Activated CD4-positive, alpha-beta memory T cell treated with anti-CD3 and anti-CD28 coated beads, Interleukin-2, amount 10 ng/mL, durations not matched to agents 7 days and 5 days (primary cell): ENCODE measurements at places on chromosomes 1 and 21.

DNA sequence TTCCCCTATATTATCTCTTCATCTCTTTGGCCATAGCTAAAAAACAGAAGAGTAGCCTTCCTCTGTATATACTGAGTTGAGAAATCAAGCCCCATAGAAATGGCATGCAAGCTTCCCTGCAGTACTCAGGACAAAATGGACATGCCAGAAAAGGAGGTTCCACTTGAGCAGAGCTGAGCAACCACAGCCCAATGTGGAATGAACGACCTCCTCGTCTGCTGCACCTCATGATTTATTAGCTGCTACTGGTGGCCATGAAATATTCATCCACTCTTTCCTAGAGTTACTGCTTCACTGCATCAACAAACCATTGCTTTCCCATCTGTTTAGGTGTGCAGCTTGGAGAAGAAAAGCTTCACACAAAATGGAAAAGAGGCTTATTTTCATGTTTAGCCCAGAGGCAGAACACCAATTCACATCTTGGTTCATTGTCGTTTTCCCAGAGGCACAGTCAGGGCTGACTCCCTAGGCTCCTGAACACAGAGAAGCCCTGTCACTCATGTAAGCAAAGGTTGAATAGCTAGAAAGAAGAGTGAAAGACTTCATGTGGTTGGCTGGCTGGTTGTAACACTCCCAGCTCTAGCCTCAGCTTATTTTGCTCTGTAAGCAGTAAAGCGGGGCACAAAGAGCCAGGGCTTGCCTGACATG is 148.0 kb downstream of the TSEN15 start:
- DNase-seq: no peak

GRCh38 chr1:219140303-219140877 is 33.3 kb upstream of the LYPLAL1 start:
- DNase-seq: no peak

DNA sequence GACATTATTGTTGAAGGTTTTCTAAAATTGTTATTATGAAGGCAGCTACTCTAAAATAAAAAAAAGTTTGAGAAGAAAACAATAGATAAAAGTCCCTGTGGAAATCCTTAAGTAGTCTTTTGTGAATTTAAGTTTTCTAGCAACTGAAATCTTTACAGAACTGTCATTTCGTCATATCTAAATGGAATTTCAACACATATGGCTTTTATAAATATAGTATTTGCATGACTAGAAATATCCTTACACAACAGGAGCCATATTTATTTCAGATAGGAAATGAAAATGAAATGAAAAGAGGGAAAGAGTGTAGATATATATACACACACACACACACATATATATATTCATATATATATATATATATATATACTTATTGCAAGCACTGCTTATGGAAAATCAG is 204.7 kb upstream of the RGS18 start:
- no peak for DNase-seq

DNA sequence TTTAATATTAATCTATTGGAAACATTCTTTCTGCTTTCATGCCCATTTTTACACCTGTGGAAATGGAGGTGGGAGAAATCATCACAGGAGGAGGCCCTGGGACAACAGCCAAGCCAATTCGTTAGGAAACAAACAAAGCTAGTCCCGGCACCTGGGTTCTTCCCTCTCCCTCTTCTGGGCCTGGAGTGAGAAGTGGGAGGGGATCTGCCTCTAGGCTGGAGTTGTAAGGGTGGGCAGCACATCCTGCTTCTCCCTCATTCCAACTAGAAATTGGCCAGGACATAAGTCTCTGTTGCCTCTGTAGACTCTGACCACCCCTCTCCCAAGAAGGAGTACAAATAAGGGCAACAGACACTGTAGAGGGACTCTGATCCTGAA is 20.2 kb upstream of the ERO1B start:
- no peak for DNase-seq

DNA sequence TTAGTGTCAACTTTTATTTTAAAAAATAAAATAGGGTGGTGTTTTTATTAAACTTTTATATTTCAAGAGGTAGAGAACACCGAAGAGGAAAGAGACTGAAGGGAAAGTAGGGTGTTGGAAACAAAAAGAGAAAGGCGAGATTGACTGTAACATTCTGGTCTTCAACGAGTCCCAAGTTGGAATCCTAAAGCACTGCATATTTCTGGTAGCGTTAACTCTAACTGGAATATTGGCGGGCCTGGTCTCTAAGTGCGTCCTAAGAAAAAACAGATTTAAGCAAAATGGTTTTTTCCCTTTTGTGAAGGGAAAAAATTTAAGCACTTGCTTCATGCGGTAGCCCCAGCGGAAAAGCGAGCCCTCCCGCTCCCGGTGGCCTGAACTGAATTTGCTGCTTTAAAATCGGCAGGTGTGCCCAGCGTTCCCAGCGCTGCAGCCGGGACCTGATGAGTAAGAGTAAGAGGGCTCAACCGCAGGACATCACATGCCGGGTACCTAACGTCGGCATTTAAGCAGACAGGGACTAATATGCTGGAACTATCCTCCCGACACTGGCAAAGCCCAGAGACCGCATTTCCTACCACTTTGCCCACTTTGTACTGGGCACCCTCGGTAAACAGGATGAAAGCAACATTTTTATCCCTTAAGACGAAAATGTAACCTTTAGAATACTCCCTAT is 30.5 kb upstream of the NFIA start:
- DNase-seq: no peak
